ENCODE measurements at places on chromosomes 6 and 20.

- no peak for DNase-seq
These were observed 40.5 kb upstream of the GCLC start for GRCh38 chr6:53585208-53585900.

DNA sequence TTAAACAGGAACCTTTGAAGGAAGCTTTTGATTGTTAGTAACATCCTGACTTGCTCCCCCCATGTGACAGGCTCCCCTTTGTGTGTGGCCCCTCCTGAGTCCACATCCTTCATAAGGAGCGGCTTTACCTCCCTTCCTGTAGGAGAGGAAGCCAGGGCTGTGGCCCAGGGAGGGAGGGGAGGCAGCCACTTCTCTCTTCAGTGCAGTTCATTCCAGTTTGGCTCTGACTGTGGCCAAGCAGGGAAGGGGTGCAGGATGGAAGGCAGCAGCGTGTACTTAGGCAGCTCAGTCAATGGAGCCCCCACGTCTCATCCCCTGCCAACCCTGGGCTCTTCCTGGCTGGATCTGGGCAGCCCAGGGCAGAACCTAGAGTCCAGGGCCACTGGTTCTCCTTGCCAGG is 295.2 kb downstream of the QKI start:
- DNase-seq, result no peak

DNA sequence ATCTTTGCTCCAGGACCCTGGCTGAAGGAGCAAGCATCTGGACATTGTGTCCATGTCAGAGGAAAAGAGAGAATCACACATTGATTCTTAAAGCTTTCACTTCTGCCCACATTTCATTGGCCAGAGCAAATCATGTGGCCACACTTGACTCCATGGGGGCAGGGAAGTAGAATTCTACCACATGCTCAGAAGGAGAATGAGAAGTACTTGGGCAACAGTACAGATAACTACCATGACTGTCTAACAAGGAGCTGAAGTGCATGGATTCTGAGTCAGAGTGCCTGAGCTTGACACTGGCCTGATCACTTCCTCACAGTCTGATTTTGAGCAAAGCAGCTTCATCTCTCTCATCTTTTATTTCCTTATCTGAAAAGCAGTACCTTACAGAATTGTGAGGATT is 38.6 kb downstream of the GHRH start:
- DNase-seq, result peak; percentile 38

- DNase-seq, result no peak
These were observed 230.9 kb upstream of the SULF2 start for GRCh38 chr20:48015943-48016723.

GRCh38 chr6:72642435-72642834 is 20.6 kb downstream of the KCNQ5 start:
- no peak for DNase-seq

DNA sequence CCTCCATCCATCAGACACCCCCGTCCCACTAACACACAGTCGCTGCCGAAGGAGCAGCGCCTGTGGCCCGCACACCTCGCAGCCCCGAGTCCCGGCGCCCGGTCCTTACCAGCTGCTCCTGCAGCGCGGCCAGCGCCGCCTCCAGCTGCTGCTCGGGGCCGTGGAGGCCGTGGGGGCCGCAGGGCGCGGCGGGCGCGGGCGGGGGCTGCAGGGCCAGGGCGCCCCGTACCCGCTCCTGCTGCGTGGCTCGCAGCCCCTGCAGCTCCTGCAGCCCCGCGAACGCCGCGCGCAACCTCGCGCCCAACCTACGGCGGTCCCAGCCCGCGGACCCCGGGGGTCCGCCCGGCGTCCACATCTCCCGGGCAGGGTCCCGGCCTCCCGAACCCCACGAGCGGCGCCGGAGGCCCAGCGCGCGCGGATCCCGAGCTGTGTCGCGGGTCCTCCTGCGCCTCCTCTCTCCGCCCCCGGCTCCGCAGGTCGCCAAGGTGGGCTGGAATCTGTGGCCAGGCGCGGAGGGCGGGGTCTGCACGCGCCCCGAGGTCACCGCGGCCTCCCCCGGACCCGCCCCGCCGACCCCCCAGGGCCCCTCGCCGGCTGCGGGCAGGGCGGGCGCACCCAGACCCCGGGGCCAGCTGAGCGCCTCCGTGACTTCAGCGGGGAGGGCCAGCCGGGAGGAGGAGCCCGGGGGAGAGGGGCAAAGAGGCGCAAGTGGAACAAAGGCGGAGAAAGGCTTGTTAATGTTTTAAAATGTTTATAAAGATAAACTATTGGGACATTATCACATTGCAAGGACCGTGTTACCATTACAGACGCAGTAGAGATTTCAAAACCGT is at the start of gene DACT2:
Gene DACT2, minus strand, starts transcription at position 499 of the 833 bp plus-strand sequence. Its CDS starts 144 bp downstream, at position 355.
- DNase-seq, result no peak

- no peak for DNase-seq
These were observed 4.6 kb downstream of the MICB start for GRCh38 chr6:31502586-31502985.

GRCh38 chr6:111763381-111763780 is 109.9 kb downstream of the FYN start:
- DNase-seq, result no peak

DNA sequence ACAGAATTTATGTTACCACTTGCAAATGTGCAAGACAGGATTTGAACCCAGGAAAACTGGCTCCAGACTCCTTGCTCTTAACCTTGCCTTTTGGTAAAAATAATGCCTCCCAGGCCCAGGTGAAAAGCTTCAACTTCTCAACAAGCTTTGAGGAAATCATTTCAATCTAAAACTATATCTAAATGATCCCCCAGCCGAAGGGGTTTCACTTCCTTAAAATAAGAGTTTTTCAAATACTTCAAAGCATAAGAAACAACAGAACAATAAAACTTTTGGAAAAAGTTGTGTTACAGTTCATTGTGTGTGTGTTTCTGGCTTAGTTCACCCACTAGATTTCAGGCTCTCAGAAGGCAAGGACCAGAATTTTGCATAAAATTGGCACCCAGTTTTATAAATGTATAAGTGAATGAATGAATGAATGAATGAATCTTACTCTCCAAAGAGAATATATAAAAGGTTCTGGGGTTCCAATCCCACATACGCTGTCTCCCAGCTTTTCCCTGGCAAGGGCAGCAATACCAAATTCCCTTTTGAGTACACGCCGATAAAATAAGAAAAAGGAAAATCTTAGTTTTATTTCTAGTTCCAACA is 5.4 kb downstream of the OR2H2 start:
- no peak for DNase-seq

- no peak for DNase-seq
These were observed 23.1 kb upstream of the TCP11 start for GRCh38 chr6:35164277-35164676.

DNA sequence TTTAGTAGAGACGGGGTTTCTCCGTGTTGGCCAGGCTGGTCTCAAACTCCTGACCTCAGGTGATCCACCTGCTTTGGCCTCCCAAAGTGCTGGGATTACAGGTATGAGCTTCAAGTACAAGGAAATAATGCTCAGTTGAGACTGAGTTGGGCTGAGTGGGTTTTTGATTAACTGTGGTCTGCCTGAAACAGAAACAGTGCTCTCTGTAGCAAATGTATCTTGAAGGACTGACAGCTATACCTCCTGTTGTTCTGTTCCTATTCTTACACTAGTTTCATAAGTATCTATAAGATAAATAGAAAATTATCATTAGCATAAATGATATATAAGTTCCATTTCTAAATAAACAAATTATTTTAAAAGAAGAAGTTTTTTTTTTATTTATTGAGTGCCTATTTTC is 142.8 kb upstream of the PTPRK start:
- DNase-seq, result no peak

DNA sequence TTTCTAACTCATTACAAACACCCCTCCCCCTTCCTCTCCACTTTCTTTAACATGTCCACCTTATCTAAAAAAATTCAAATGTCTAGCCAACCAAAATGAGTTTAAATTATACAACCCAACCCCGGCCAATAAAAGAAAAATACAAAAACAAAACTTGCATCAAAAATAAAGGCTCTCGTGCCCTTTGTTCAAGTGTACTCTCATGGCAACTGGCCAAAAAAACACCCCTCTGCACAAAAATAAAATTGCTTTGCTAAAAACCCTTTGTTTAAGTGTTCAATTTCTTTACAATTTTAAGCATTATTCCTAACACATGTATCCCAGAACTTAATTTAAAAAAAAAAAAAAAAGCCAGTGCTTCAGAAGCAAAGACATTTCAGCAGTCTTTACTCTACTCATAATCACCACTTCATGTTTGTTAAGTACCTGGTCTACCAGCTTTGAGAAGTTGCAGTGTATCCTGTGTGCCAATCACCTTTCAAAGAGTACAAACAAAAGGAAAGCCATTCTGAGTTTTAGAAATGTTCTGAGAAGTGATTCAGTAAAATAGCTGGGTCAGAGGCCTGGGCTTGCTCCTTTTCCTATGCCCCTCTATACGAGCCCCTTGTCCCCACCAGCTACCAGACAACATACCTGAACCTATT is 87.5 kb downstream of the MDN1 start:
- DNase-seq, result no peak
